ENCODE measurements at places on chromosomes 2 and 18. TPM values are rescaled to one million over a fixed set of nuclear protein-coding genes. Genes with fewer than 3 reads are reported as not detected.

DNA sequence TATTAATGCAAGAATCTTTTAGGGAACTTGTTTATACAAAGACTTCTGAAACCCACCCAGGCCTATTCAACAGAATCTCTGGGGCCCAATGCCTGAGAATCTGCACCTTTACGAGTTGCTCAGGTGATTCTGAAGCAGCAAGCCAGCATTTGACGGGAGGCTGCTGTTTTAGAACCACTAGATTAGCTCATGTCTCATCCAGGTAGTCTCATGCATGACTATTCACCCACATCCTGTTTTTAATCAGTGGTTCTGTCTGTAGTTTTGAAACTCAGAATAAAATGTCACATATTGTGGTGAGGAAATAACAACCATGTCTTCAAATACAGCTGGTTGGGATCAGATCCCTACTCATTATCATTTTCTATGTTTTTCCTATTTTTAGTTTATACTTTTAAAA, 39.5 kb downstream of the CYTIP start:
- DNase-seq = peak; percentile 62

- DNase-seq = peak; percentile 12
These were observed 106.4 kb upstream of the NCKAP5 start for GRCh38 chr2:133674433-133675331.

GRCh38 chr18:78580835-78581339, 398.7 kb upstream of the SALL3 start:
- DNase-seq = no peak

DNA sequence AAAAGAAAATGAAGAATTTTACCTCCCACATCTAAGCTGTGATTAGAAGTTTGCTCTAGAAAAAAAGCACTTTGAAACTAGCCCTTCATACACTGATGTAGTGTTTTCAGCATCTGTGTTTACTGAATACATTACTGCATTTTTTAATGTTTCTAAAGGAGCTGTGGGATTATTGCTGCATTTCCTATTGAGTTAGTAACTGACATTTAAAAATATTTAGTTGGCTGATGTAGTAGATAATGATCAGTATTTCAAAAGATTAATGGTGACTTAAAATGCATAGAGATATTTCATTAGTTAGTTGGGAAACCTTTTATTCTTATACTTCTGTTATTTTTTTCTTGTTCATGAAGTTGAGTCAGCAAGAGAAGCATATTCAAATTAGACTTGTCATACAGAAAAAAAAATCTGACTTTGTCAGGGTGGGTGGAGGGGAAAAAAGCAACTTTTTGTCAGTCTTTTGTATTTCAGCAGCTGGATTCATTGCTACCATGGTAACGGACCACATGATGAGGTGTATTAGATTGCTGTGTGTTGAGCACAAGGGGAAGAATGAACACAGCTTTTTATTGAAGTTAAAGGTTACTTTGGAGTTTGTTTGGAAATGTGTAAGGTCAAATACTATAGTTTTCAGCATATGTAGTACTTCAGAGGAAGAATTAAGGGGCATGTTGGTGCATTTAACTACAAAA, at the start of gene DTNA:
DTNA (plus strand) TSS at position 549 of the 692 bp plus-strand sequence. CDS start 45,679 bp downstream, outside the sequence.
- peak; percentile 89 for DNase-seq

GRCh38 chr2:1420746-1421480, 7.7 kb downstream of the TPO start:
- no peak for DNase-seq

DNA sequence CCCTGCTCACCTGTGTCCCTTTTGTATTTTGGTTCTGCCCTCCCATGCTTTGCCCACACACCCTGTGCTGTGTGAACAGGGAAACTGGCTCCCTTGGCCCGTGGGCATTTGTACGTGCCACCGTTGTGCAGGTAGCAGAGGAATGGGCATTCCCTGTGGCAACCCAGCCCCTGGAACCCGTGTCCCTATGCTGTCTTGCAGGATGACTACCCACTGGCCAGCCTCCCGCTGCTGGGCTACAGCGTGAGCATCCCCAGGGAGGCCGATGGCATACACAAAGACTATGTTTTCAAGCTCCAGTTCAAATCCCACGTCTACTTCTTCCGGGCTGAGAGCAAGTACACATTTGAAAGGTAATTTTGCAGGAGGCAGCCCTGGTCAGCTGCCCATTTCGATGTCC, 15.3 kb downstream of the STK25 start:
- DNase-seq = no peak

- no peak for DNase-seq
These were observed 66.7 kb upstream of the SH3RF3 start for GRCh38 chr2:109062145-109062858.

The SLC11A1 gene
- 0.21 TPM for total RNA-seq

The KLHL29 gene
- total RNA-seq = 11.6 TPM

The EFR3B gene
- 2.3 TPM for total RNA-seq

The ZNF521 gene
- total RNA-seq = 14.5 TPM

Measured in kidney epithelial cell (primary cell).